Stimulated activated naive CD8-positive, alpha-beta T cell treated with anti-CD3 and anti-CD28 coated beads, Interleukin-15, amount 100 ng/mL, for 72 hours (primary cell): ENCODE measurements at places on chromosomes 5 and 9.

DNA sequence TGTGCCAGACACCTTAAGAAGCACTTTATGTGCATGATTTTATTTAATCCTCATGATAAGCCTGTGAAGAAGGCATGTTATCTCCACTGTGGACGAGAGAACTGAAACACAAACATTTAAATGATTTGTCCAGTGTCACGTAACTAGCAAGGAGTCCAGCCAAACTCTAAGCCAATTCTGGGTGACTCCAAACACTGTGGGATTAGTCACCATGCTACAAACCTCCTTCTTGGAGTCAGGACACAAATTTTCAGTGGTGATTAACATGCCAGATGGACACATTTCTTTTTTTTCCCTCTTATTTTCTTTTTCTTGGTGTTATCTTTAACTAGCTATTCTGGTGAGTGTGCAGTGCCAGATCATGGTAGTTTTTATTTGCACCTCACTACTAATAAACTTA lies 316.8 kb downstream of the NDUFS4 start:
- DNase-seq = no peak

GRCh38 chr9:38196714-38197113 lies 127.7 kb upstream of the SHB start:
- no peak for DNase-seq

DNA sequence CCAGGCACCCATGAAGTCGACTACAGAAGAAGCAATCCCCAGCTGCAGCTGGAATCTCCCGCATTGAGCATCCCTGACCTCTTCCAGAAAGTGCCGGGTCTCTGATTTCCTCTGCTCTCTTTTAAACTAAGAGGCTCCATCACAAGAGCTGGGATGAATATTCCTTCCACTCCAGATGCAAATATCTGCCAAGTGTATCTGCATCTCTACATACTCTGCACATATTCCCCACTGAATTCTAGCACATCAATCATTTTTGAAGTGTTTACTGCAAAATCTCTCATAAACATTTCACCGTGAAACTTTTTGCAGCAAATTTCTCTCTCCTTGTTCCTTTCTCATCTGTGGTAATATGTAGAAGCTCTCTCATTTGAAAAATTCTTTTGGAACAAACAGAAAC lies 161.5 kb downstream of the GABRB2 start:
- DNase-seq = no peak

DNA sequence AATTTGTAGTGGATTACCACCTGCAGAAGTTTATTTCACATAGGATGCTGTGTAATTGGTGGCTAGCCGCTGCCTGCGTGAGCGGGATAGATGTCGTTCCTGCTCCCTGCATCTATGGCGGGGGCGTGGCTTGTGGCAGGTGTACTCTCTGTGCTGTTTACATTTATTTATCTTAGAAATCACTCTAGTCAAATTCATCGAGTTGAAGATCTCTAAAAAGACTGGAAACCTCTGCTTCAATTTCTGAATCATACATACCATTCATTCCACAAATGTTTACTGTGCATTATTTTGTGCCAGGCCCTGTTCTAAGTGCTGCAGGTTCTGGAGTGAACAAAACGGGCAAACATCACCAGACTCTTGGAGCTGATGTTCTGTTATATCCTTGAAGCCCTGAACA lies 11.9 kb downstream of the ROPN1L start:
- DNase-seq = no peak

- DNase-seq = peak; percentile 68
These were observed 3.7 kb downstream of the TLN1 start for GRCh38 chr9:35728041-35728971.

GRCh38 chr9:105425816-105426433 lies 21.9 kb upstream of the FSD1L start:
- no peak for DNase-seq

DNA sequence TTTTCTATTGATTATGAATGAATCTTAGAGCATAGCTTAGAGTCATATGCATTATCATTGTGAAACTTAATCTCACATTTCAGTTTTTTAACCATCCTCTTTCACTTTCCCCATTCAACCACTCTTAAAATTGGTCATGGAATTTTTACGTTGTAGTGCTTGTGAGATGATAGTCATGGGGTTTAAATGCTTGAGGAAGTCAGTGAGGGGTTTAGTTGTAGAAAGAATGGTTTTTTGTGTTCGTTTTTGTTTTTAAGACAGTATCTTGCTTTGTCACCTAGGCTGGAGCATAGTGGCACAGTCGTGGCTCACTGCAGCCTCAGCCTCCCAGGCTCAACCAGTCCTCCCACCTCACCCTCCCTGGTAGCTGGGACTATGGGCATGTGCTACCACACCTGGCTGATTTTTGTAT lies 19.6 kb downstream of the UGCG start:
- peak; percentile 23 for DNase-seq

DNA sequence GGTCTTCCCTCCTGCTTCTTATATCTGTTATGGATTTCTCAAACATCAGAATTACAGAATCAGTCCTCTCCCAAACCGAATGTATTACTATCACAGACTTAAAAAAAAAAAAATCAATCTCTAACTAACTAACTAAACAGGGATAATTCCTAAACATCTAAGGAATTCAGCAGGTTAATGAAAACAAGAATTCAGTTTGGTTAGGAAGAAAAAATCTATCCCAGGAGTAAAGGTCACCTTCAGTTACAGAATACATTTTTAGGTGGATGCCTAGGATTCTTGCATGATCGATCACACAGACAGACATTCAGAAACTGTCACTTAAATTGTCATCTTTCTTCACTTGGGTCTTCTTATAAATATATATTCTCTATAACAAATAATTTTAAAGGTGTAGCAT lies 11.5 kb downstream of the PTAR1 start:
- no peak for DNase-seq

GRCh38 chr9:103819936-103820335 lies 274.2 kb upstream of the SMC2 start:
- DNase-seq = no peak

DNA sequence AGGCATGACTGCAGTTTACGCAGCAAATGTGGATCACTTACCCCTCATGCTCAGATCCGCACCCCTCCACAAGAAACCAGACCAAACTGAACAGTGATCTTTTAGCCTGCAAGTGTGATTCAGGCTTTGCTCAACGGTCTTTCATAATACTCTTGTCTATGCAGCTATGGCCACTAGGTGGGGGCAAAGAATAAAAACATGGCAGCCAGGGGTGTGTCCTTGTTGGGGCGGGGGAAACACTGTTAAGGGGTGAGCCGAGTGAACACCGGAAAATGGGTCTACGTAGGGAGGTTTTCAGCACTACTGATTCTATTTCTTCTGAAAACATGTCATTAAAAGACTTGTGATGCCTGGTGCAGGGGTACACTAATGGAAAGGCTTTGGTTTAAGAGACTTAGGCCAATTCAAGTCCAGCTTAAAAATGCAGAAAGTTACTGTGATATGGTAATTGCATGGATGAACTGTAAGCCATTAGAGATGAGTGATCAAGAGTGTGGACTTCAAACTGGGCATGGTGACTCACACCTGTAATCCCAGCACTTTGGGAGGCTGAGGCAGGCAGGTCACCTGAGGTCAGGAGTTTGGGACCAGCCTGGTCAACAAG lies 49.9 kb upstream of the GPR151 start:
- peak; percentile 54 for DNase-seq

DNA sequence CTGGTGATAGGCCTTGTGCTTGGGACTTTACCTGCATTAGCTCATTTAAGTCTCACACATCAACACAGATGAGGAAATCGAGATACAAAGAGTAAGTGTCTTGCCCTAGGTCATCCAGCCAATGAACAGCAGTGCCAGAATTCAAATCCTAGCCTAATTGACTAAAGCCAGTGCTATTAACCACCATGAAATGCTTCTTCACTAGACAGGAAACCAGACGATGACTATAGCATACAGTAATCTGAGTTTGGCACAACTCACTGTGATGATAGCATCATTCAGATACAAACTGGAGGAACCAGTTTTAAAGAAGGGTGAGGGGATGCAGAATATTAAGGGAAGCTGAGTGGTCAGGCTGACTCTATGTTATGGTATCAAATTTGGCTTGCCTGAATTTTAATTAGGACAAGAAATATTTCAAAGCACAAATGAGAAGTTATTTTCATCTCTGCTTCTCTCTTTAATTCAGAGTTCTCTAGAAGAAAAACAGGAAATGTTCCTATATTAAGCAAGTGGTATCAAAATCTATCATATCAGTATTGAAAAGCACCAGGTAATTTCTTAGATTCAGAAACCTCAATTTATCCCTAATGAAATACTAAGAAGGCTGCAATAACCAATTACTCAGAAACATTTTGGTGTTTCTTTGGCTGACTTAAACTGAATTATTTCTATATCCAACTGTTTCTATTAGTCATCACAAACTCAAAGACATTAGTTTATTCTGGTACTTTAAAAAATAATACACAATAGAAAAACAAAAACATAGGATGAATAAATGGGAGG lies 147.0 kb upstream of the RASA1 start:
- peak; percentile 55 for DNase-seq

DNA sequence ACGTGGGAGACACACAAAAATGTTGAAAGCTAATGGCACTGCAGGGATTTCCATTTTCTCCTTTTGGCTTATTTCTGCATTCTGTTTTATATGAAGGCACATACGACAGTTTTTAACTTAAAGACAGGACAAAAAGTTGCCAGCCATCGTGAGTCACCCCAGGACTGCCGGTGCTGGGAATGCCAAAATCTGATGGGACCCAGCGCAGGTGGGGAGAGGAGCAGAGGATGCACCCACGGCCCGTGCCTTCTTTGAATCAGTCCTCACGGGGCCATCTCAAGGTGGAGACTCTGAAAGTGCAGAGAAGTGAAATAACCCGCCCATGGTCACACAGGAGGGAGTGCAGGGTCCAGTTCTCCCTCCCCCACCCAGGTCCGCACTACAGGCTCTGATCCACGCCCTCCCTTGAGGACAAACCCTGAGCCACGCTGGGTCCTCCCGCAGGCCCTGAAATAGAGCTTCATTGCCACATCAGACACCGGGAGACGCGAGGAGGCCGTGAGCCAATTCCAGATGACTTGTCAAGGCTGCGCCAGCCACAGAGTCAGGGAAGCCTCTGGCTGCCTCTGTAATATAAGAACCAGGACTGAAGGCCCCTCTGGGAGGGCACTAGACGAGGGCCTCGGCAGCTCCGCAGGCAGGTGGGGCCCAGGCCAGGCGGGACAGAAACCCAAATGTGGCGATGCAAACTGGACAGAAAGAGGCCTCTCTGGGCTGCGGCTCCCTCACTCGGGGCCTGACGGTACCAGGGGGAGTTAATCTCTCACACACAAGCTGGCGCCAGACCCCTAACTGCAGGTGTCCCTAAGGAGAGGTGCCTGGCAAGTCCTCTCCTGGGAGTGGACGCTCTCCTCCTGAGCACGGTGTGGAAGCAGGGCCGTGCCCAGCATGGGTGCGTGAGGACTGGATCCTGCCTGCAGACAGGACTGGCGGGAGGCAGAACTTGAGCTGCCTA lies 22.9 kb downstream of the ADAMTS2 start:
- no peak for DNase-seq

DNA sequence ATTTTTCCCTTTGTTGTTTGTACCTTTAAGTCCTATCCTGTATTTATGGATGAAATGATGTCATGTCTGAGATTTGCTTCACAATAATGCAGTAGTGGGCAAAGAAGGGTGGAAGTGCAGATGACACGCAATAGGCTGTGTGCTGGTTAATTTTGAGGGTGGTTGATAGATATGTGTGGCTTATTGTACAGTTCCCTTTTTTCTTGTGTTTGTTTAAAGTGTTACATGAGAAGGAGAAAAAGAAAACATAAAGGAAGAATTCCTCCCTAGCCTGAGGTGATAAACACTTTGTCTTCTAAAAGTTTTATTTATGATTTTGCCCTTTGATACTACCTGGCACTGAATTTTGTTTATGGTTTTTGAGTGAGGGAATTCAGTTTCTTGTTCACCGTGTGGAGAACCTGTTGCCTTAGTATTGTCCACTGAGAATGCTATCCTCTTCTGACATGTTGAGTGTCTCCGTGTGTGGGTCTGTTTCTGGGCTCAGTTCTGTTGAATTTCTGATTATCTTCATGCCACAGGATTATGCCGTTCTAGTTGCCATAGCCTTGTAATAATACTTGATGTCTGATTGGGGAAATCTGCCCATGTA lies 52.3 kb upstream of the FAM120AOS start:
- no peak for DNase-seq

GRCh38 chr5:171957591-171958251 lies 48.7 kb downstream of the FBXW11 start:
- peak; percentile 89 for DNase-seq

- no peak for DNase-seq
These were observed 117.5 kb downstream of the TENT4A start for GRCh38 chr5:6830643-6831239.
